Glomerular endothelial cell (primary cell): ENCODE measurements at places on chromosomes 11 and 22. TPM values are rescaled to one million over a fixed set of nuclear protein-coding genes. Genes with fewer than 3 reads are reported as not detected.

Gene PRODH
- total RNA-seq, result 1.0 TPM in 1 of 2 replicates, not detected in the other

Gene LSP1
- 1.1 TPM in 1 of 2 replicates, not detected in the other for total RNA-seq

Gene MAPK8IP2
- 0.29 and 0.58 TPM in 2 replicates for total RNA-seq

Gene VSIG10L2
- not detected in 2 replicates for total RNA-seq

- no peak for DNase-seq
Observed at GRCh38 chr11:12193515-12194336, 83.3 kb downstream of the MICAL2 start.

DNA sequence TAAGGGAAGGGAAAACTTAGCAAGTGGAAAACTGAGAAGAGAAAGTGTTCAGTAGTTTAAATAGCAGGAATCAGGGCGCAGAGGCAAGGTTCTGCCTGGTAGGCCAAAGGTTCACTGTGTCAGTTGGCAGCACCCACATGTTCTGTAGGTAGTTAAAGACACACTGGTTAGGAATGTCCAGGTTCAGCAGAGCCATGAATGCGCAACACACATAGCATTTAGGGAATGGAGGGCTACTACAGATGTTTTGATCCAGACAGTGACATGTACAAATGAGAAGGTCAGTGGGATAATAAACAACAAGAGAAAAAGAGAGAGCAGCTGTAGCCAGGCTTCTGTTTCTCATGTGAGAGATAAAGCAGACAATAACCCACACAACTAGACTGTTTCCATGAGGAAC lies 56.2 kb upstream of the ARHGAP42 start:
- DNase-seq, result no peak

- no peak for DNase-seq
Observed at GRCh38 chr11:134636071-134636470, 224.0 kb upstream of the B3GAT1 start.

GRCh38 chr11:70204466-70204799 lies 1.3 kb downstream of the FADD start:
- no peak for DNase-seq

- DNase-seq, result no peak
Observed at GRCh38 chr11:87440076-87440770, 402.5 kb downstream of the TMEM135 start.

GRCh38 chr22:42754658-42755057 lies 34.0 kb upstream of the A4GALT start:
- DNase-seq, result no peak

GRCh38 chr11:1308743-1309497 lies 512 bp downstream of the TOLLIP start:
- no peak for DNase-seq

- no peak for DNase-seq
Observed at GRCh38 chr22:40004836-40005235, 10.1 kb downstream of the FAM83F start.

DNA sequence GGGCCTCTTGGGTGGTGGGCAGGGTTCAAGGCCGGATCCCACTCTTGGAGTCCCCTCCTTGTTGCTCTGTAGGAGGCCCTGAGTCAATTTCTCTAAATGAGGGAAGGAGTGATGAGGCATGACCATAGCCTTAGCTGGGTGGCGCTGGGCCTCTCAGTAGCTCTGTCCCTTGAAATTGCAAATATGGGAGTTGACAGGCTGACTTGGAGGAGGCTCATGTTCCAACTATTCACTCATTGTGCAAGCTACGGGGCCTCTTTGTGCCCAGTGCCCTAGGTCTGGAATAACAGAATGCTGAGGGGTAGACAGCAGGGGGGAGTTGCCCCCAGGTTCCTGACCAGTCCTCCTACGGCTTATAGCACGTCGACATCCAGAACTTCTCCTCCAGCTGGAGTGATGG lies 8.0 kb downstream of the SELENOM start:
- DNase-seq, result no peak

GRCh38 chr11:79437278-79437980 lies 3.4 kb downstream of the TENM4 start:
- no peak for DNase-seq
